ENCODE measurements at places on chromosomes 2 and 18. TPM values are rescaled to one million over a fixed set of nuclear protein-coding genes. Genes with fewer than 3 reads are reported as not detected.

Gene LRP1B
- polyA plus RNA-seq = 0.01 TPM

Gene FMNL2
- polyA plus RNA-seq = 0.13 TPM

Gene PDE1A
- not detected for polyA plus RNA-seq

Gene SPHKAP
- polyA plus RNA-seq = 0.02 TPM

Gene TRIB2
- 5.0 TPM for polyA plus RNA-seq

Gene SLC19A3
- not detected for polyA plus RNA-seq

Gene NDC80
- polyA plus RNA-seq = 84.5 TPM

Gene GPR75
- 0.20 TPM for polyA plus RNA-seq
